G401 (cell line): ENCODE measurements at places on chromosomes 6 and 20. TPM values are rescaled to one million over a fixed set of nuclear protein-coding genes. Genes with fewer than 3 reads are reported as not detected.

DNA sequence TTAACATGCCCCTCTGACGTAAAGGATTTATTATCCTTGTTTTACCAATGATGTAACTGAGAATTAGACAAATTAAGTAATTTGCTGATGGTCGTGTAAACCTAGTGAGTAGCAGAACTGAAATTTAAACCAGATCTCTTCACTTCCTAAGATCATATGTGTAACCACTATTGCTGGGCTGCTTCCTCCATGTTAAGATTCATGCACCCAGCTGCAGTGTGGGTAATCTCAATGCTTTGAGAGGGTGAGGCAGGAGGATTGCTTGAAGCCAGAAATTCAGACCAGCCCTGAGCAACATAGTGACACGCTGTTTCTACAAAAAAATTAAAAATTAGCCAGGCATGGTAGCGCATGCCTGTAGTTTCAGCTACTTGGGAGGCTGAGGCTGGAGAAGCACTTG, 97.9 kb downstream of the L3MBTL3 start:
- DNase-seq = no peak

GRCh38 chr6:158868890-158869825, 50.0 kb upstream of the EZR start:
- DNase-seq = peak; percentile 67

The CALHM6 gene
- 0.74 TPM in 1 of 2 replicates, not detected in the other for total RNA-seq

DNA sequence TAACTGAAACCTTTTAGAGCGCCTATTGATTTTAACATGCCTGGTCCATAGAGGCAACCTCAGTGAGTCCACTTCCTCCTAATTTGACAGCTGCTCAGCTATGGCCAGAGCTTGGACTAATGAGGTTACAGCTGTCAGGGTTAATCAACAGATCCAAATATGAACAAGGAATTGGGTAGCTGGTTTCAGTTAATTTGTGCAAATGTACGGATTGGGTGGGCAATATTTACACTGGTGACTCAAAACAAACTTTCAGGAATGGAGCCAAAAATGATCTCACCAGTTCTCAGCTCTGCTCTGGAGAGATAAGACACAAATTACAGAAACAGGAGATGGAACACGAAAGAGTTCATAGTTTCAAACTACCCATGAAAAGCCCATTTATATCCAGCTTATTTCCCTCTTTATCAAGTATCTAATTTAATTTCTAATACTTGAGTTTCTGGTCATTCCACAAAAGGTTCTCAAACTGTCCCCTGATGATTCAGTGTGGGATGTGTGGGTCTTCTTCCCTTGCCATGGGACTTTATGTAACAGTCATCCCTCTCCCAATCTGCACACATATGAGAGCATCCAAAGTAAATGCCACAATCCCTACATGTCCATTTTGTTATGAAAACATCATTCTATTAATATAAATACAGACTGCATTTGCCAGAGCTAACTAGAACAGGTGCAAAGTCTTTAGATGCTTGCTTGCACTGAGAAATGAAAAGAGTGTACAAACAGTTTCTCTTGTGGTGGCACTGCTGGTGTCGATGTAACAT, 149.9 kb downstream of the RPS12 start:
- no peak for DNase-seq

- no peak for DNase-seq
These were observed 87.0 kb downstream of the FHL5 start for GRCh38 chr6:96649926-96650325.

The PTCHD4 gene
- total RNA-seq = 2.0 TPM in 1 of 2 replicates, not detected in the other

GRCh38 chr20:4721719-4722118, at the start of gene PRND:
TSS of gene PRND (plus strand) at chr20:4721909. CDS start at chr20:4724552, 2,643 bp downstream.
- no peak for DNase-seq

DNA sequence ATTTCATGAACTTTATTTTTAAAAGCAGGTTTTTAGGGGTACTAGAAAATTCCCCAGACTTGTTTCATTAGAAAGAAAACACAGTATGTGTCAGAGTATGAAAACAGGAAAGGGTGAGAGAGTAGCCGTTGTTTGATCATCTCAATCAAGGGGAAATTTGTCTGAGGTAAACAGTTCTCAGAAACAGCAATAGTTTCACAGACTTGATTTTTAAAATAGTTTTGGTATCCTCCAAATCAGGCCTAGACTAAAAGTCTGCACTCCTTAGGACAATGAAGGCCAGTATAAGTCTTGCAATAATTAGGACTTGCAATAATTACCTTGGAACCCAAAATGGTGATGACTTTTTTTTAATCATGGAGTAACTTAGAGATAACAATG, 176.6 kb upstream of the TAB2 start:
- DNase-seq = no peak

DNA sequence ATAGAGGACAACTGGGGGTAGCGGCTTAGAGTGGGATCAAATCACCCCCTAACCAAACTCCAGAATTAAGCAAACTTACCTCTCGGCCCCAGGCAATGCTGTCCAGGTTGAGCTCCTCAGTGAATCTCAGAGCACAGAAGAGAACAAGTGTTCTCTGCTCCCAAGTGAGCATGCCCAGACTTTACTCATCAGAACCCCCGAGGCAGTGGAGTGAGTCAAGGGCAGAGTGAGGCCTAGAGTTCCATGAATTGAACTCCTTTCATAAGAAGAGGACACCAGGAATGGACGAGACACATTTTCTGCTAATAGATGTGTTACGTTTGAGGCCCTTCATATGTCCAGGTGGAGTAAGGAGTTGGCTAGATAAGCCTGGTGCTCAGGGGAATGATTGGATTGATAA, 134.0 kb upstream of the DTNBP1 start:
- no peak for DNase-seq

GRCh38 chr20:57219071-57219677, 47.3 kb downstream of the BMP7 start:
- DNase-seq = no peak

GRCh38 chr20:63525185-63525584, 4.6 kb downstream of the PPDPF start:
- DNase-seq = no peak

The MAS1 gene
- total RNA-seq = not detected in 2 replicates

DNA sequence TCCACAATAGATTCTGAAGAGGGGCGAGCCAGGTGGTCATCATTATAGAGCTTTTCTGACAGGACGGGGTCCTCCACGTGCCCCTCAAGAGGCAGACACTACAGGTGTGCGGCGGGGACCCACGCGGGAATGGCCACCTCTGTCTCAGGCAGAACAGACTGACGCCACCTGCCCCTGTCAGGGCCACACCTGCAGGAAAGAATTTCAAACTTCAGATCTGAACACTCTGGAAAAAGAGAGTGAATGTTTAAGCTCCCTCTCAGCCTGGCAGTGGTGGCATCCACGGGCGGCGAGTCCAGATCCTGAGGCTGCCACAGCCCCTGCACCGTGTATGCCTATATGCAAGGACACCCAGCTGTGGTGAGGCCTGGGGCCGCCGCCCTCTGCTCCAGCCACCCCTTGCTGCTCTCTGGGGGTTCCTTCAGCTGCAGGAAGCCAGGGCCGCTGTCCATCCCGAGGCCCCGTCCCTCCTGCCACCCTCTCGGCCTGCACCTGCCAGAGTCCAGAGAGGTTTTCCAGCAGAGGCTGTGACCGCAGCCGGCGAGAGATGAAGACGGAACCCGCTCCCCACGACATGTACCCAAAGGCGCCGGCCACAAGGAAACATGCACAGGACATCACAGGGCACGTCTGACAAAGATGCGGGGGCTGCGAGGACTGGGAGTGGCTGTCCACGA, 234.9 kb downstream of the ERMARD start:
- no peak for DNase-seq

DNA sequence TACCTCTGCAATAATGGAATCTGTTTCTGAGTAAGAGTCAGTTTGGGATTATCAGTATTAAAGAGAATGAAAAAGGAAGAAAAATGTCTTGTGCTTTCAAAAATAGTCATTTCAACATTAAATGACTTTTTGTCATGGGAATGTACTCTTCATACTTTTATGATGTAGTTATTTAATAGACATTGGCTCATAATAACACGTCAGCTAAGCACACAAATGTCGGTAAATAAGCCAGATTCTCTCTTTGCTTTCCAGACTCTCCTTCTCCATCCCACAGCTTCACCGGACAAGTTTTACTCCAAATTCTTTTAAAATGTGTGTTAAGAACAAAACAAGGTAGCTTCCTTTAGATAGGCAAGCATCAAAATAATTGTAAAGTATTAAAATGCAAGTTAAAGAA, 76.0 kb downstream of the C6orf52 start:
- DNase-seq = no peak

- peak; percentile 39 for DNase-seq
These were observed 2.0 kb downstream of the COL9A3 start for GRCh38 chr20:62818592-62819493.

The HDGFL1 gene
- total RNA-seq = not detected in 2 replicates

DNA sequence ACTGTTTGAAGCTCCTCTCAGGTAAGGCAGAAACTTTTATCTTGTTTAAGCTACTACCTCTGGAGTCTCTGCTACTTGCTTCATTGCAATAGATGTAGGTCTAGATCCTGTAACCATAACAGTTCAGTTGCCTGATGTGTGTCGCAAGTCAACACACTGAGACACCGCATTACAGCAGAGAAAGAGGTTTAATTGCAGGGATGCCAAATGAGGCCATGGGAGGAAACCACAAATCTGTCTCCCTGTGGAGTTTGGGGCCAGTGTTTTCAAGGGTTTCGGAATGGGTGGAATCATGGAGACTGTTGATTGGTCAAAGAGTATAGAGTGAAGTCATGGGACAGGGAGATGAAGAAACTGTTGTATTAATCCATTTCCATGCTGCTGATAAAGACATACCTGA, 57.1 kb upstream of the RBM24 start:
- DNase-seq = no peak

The CRISP3 gene
- not detected in 2 replicates for total RNA-seq

GRCh38 chr20:9699181-9699580, 139.7 kb downstream of the PAK5 start:
- DNase-seq = no peak

- DNase-seq = no peak
These were observed 458.4 kb downstream of the TBC1D32 start for GRCh38 chr6:120875900-120876299.

GRCh38 chr6:37308069-37308815, 45.5 kb upstream of the RNF8 start:
- DNase-seq = no peak

DNA sequence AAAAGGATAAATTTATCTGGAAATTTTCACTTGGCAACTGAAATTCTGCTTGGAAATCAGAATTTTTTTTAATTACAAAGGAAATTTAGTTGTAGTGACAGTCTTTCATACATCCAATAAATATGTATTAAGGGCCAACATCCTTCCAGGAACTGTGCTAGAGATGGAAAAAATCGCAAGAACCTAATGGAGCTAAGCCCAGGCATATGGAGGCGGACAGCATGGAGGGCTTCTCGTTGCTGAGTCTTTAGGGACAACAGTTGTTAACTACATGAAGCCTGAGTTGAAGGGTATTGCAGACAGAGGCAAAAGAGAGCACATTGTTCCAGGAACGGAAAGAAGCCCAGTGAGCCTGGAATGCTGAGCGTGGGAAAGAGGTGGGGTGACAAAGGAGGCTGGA, 208.9 kb downstream of the IBTK start:
- no peak for DNase-seq

The IYD gene
- total RNA-seq = not detected in 2 replicates

The ENPP5 gene
- total RNA-seq = not detected in 2 replicates

The DEFB132 gene
- not detected in 2 replicates for total RNA-seq

DNA sequence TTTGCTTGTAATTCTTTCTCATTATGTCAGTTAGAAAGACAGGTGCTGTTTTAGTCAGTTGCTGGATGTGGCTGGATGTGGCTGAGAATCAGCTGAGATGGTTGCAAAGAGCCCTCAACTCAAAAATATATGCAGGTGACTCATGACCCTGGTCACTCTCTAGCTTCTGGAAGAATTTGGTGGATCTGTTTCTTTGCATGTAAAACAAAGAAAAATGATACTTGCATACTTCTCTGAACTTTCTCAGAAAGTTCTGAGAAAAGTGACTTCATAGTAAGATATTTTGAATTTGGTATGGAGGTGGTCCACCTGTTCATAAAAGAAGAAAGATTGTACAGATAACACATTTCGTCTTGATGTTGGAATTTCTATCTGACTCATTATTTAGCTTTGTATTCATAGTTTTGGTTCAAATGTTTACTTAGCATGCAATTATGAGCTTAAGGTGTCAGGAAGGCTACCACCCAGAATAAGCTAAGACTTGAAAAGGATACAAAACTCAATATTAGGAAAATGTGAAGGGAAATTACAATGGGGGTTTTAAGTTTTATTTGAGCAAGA, 163.2 kb upstream of the OLIG3 start:
- DNase-seq = no peak

DNA sequence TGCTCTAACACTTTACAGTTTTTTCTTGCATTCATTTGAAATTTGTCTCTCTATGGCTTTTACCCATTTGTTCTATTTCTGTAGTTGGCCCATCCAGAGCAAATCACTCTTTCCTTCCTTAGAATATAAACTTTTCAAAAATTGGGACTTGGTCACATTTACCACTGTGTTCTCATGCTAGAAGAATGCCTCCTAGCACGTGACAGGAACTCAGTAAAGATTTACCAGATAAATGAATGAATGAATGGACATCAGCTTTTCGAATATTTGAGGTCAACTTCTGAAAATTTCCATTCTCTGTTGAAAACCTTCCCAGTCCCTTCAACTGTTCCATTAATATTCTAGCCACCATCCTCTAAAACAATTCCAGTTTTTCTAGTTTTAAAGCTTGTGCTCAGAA, 294.5 kb downstream of the CD83 start:
- DNase-seq = no peak

The FHL5 gene
- total RNA-seq = not detected in 2 replicates

The SLC22A23 gene
- 0.12 and 0.20 TPM in 2 replicates for total RNA-seq

DNA sequence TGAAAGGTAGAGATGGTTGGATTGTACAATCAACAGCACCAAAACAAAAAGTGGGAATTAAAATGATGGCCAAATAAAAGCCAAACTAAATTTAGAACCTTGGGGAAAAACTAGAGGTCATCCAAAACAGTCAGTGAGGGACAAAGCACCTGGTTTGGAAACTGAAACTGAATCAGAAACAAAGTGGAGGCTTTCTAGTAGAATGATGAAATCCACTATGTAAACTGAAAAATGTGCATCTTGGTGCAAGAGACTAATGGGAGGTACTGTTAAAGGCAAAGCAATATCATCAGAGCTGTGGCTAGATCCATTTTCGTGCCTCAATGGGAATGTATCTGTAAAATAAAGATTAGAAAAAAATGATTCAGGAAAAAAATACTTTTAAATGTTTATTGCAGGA, 380.0 kb upstream of the GJE1 start:
- DNase-seq = no peak

DNA sequence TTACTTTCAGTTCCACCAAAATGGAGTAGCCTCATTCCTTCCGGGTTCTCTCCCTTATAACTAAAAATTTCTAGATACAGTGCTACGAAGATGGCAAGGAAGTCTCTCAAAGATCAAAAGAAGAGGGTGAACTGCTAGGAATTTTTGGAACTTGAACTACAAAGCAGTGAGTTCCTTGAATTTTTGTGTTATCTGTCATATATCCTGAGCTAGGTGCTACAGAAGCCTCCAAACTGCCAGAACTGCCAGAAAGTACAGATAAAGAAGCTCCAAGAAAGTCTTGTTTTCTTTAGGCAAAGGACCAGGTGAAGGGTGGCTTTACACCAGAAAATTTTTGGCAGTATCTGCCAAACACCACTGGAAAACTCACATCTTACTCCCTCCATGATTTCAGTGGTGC, 218.8 kb upstream of the FLRT3 start:
- DNase-seq = no peak

GRCh38 chr20:57372581-57373350, 18.4 kb upstream of the RBM38 start:
- no peak for DNase-seq

GRCh38 chr6:90428514-90428913, 131.9 kb upstream of the BACH2 start:
- DNase-seq = no peak

- DNase-seq = no peak
These were observed 64.1 kb downstream of the HMGN3 start for GRCh38 chr6:79170431-79170830.

GRCh38 chr6:116714761-116715160, 33.8 kb downstream of the KPNA5 start:
- no peak for DNase-seq
